ENCODE measurements at places on chromosomes 2 and 18.

DNA sequence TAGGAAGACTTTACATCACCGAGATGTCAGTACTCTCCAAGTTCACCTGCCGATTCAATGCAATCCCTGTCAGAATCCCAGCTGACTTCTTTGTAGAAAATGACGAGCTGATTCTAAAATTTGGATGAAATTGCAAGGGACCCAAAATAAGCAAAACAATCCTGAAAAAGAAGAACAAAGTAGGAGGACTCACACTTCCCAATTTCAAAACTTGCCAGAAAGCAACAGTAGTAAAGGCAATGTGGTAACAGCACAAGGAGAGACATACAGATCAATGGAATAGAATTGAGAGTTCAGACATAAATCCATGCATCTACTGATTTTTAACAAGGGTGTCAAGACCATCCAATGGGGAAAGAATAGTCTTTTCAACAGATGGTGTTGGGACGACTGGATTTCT, 52.2 kb downstream of the SMAD7 start:
- DNase-seq: no peak

DNA sequence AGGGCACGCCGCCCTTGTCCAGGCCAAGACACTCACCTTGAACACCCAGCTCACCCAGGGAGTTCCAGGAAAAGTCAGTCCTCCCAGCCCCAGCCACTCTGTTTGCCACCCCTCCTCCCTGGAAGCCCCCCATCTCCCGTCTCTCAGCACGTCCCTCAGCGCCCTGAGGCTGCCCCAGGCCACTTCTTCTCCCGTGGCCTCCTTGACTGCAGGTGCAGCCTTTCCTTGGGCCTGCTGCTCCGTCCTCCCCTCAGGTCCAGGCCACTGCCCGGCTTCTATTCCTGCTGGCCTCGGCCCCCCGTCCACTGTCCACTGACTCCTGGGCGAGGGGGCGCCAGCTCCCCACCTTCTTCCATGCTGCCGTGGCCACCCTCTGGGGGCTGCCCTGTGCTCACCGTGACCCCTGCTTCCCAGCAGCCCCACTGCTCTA, 239.1 kb downstream of the HDAC4 start:
- DNase-seq: no peak

GRCh38 chr2:128497461-128497860, 178.8 kb upstream of the HS6ST1 start:
- DNase-seq: no peak

- no peak for DNase-seq
These were observed 1.0 kb downstream of the CXCR4 start for GRCh38 chr2:136116813-136117390.

DNA sequence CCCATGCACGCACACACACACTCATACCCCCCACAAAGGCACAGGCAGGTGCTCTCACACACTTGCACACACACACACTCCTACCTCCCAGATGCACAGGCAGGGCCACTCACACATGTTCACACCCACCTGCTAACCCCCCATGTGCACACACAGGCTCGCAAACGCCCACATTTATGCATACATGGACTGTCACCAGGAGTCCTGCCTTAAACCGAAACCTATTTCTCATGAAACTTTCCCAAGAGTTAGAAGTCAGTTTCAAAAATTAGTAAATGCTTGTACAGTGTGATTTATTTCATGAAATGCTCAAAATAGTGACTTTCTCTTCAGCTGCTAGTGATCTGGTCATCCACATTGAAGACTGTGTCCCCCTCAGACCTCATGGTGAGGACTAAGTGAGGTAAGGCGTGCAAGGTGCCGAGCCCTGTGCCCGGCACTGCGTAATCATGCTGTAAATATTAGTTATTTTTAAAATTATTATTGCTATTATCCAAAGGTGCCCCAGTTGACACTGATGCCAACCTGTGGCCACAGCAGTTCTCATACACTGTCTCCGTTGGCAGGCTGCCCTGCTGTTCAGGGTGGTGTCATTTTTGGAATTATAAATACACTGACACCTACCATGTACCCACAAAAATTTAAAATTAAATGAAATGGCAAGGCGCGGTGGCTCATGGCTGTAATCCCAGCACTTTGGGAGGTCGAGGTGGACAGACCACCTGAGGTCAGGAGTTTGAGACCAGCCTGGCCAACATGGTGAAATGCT, 12.4 kb downstream of the CNNM4 start:
- DNase-seq: no peak

DNA sequence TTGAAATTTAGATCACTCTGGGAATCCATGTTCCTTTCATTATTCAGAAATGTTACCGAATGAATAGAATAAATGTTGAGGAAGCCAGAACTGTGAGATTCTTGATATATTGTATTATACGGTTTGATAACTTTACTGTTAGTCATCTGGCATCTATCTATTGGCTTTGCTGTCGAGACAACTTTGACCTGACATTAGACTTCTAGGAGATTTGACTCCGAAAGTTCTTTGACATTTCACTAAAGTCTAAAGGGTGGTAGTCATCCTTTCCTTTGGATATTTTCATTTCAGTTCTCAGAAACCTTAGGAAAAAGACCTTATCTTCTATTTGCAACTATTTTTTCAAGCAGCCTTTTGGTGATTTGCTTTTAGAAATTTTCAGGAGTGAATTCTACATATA, 1.9 kb downstream of the BMPR2 start:
- no peak for DNase-seq

DNA sequence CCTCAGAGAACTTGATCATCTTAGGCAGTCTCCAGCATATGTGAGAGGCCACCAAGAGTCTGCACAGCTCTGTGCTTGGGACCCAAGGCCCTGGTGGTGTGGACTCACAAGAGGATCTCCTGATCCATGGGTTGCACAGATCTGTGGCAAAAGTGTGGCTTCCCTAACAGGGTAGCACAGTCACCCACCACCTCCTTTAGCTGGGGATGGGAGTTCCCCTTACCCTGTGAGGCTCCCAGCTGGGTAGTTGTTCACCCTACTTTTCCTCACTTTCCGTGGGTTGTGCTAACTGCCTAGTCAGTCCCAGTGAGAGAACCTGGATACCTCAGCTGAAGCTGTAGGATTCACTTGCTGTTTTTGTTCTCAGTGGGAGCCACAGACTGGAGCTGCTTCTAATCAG, 123.7 kb downstream of the FTCDNL1 start:
- DNase-seq: no peak

DNA sequence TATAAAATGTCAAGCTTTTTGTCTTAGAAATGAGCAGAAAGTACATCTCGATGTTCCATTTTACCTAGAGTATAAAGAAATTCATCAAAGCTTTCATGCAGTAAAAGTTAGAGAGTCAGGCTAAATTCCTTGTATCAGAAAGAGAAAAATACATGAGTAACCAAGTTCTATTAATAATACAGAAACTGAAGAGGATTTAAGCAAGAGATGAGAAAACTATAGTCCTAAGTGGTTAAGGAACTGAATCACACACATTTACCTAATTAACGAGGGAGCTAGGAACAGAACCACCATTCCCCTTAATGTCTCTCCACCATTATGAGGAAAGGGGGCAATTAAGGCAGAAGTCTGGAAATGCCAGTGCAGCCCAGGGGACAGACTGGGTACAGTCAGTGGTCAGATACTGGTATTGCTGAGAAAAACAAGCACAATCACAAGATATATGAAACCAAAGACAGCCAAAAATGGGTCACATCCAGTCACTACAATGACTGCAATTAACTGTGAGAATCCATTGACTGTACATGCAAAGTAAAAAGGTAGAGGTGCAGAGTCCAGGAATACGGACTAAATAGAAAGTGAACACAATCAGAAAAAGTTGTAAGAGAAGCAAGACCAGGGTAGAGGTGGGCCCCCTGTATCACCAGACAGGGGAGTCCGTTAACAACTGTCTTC, 23.9 kb downstream of the MAP4K3 start:
- peak; percentile 29 for DNase-seq

DNA sequence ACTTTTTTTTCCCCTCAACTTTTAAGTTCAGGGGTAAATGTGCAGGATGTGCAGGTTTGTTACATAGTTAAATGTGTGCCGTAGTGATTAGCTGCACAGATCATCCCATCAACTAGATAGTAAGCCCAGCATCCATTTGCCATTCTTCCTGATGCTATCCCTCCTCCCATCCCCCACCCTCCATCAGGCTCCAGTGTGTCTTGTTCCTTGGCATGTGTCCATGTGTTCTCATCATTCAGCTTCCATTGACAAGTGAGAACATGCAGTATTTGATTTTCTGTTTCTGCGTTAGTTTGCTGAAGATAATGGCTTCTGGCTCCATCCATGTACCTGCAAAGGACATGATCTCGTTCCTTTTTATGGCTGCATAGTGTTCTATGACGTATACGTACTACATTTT, 47.2 kb upstream of the STON1 start:
- peak; percentile 14 for DNase-seq

GRCh38 chr2:38708900-38709566, 42.1 kb downstream of the SRSF7 start:
- no peak for DNase-seq

DNA sequence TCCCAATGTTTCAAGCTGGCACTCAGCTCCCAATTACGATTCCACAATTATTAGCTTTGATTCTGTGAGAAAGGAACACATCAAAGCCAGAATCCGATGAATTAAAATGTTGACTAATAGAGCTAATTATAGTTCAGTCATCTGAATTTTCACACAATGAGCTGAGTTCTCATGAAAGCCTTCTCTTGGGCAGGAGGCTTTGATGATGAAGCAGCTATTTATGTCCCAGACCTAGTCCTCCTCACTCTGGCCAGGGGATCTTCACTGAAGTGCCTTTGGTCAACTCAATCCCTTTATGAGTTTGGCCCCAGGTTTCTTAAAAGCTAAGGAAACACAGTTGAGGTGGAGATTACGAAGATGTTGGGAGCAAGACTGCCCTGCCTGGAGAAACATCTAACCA, 74.7 kb upstream of the PPM1B start:
- DNase-seq: no peak

GRCh38 chr2:20224164-20224715, 690 bp downstream of the SDC1 start:
- DNase-seq: no peak

- DNase-seq: no peak
These were observed 28.3 kb downstream of the MYO7B start for GRCh38 chr2:127563458-127564428.

DNA sequence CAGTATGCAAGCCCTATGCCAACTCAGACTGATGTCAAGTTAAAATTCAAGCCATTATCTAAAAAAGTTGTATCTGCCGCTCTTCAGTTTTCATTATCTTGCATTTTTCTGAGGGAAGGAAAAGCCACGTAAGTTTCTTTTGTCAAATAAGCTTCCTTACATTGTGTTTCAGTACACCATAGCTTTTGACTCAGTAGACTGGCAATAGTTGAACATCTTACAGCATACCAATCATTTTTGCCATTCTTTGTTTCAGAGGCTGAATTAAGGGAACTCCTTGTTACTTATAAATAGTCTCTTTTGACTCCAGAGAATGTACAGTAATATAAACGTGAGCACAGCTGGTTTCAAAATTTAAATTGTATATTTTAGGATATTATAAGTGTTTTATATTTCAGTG, 120.6 kb downstream of the EHBP1 start:
- DNase-seq: peak; percentile 64

GRCh38 chr2:101047075-101047766, 45.1 kb downstream of the RPL31 start:
- DNase-seq: no peak

- DNase-seq: peak; percentile 79
These were observed 146.7 kb upstream of the L3MBTL4 start for GRCh38 chr18:6561420-6561861.

DNA sequence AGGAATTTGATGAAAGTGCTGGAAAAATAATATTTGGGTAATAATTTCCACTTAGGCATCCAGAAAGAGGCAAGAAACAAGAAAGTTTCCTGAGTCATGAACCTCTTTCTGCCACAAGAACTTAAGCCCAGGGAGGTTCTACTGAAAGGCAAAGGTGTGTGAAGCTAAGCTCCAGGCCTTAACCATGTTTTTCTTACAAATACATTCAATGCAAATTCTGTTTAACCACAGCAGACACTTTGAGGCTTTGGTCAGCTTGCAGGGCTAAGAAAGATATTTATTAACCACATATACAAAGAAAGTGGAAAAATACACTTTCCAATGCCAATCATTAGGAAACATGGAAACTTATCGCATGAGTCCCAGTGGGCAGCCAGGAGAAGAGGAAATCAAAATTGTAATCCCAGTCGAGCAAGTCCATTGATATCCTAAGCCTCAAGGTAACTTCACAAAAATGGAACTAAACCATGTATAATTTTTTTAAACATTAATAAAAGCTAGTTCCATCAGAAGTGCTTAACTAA, 68.3 kb downstream of the PIEZO2 start:
- DNase-seq: no peak

Measured in fibroblast of skin of right quadriceps (primary cell).